Stimulated activated CD8-positive, alpha-beta memory T cell treated with anti-CD3 and anti-CD28 coated beads, Interleukin-7, amount 100 ng/mL, for 4 hours (primary cell): ENCODE measurements at places on chromosomes 12 and 14.

DNA sequence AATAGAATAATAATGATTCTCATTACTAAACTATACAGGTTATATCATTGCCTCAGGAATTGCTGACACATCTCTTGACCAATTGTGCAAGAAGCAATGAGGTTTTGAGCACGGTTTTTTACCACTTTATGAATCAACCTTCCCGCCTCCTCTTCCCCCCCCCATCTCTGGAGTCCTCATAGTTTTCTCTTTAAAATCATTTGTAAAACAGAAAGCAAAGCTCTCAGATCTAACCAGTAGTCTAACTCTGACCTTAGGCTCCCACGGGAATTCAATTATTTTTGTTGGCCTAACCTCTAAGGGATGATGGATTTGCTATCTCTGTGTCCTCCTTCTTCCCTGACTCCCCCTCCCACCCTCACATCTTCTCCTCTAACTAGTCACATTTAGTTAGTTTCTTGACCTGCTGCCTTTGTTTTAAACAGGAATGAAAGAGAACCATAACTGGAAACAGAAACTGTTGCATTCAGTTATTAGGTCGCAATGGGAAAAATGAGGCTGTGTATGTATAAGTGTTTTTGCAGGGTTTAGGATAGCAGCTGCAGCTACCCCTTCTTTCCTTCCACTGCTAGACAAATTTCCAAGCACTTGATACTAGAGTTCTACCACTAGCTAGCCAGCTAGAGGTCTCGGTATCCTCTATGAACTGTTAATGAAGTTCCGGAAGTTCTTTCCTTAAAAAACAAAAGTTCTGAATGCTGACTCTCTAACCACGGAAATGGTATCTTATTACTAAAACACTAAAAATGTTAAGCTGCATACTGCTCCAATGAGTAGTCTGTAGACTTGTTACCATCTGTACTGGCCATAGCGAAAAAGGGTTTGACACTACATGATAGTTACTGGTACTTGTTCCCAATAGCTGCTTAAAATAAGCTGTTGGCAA lies 65.4 kb downstream of the TAOK3 start:
- peak; percentile 16 for DNase-seq

DNA sequence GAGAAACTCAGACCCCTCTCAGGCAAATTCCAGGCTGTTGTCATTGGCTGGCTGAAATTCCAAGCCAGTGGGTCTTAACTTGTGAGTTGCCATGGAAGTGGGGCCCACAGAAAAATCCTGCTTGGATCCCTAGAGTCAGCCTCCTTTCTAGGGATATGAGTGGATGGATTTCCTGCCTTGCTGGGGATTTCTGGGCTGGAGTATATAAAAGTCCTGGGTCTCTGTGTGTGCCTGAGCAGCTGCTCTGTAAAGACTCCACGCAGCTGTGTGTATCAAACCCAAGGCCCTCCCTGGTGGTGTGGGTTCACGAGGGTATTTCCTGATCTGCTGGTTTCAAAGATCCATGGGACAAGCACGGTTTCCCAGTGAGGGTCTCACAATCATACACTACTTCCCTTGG lies 1077.1 kb downstream of the SLC16A7 start:
- no peak for DNase-seq

GRCh38 chr12:12896260-12896659 lies 4.9 kb downstream of the GPRC5A start:
- DNase-seq: no peak

DNA sequence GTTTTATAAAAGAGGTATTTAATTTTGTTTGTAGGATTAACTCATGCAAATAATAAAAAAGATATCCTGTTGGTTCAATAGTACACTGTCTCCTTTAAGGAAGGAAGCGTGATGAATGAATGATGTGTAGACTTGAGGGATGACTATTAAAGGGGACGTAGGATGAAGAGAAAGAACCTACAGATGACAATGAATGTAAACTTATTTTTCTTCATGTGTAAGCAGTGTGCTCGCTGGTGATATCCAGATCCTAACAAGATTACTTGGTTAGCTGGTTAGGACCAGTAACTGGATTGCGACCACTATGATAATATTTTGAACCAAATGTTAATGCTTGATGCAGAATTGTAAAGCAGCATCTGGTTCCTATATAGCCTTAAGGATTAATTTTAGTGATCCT lies 2.6 kb downstream of the ARF6 start:
- no peak for DNase-seq

DNA sequence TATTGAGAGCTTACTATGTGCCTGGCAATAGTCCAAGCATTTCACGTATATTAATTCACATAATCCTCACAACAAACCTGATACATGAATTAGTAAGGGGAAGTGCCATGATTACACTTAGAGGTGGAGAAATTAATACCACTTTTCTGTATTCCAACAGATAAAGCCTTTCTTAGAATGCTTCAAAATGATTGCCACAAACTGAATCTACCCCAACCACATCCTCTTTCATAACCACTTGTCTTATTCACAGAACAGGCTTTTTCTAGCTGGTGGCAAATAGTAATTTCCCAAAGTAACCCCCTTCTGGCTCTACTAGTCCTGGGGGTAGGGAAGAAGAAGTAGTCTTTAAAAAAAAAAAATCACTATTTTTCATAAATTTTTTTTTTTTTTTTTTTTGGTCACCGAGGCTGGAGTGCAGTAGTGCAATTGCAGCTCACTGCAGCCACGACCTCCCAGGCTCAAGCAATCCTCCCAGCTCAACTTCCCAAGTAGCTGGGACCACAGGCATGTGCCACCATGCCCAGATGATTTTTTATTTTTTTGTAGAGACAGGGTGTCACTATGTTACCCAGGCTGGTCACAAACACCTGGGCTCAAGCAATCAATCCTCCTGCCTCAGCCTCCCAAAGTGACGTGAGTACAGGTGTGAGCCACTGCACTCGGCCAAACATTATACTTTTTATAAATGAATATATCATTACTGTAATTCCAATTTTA lies 59.0 kb upstream of the ARID2 start:
- no peak for DNase-seq

GRCh38 chr14:34472706-34473279 lies 10.8 kb upstream of the SPTSSA start:
- no peak for DNase-seq

- DNase-seq: no peak
Observed at GRCh38 chr14:39266525-39266870, 32.8 kb downstream of the MIA2 start.

DNA sequence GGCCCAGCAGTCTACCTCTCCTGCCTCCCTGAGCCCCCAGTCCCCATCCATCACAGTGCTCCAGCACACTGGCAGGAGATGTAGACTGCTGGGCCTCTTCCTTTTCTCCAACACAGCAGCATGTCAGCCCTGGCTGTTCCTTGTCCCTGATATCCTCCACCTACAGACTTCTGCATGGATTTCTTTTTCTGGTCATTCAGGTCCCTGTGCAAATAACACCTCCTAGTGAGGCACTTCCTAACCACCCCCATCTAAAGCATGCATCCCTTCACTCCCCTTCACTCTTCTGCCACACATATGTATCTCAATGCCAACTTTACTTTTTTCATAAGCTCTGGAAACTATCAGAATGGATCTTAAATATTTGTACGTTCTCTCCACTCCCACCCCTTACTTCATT lies 81.5 kb downstream of the SLC24A4 start:
- no peak for DNase-seq

DNA sequence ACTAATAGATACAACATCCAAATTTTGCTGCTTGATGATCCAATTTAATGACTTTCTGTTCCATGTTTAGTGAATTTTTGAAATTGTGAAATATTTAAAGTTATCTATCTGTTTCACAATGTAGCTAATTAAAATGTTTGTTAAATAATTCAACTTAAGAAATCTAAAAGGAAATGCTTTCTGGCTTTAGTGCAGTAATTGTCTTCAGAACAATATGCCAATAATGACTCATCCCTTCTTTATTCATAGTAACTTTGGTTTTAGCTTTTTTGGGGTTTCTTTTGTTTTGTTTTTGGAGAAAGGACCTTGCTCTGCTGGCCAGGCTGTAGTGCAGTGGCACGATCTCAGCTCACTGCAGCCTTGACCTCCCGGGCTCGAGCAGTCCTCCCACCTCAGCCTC lies 479.2 kb upstream of the RGS6 start:
- no peak for DNase-seq

DNA sequence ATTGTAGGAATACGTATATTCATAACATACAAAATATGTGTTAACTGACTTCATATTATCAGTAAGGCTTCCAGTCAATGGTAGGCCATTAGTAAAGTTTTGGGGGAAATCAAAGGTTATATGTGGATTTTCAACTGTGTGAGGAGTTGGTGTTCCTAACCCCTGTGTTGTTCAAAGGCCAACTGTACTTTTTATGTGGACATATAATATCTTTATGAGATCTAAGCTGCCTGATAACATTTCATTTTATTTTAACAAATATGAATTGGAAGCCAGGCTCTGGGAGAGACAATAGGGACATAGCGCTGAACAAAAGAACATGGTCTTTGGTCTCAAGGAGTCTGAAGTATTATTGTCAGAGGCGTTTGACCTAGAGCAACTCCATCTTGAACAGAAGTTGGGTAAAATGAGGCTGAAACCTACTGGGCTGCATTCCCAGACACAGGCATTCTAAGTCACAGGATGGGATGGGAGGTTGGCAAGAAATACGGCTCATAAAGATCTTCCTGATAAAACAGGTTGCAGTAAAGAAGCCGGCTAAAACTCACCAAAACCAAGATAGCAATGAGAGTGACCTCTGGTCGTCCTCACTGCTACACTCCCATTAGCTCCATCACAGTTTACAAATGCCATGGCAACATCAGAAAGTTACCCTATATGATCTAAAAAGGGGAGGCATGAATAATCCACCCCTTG lies 147.2 kb downstream of the KSR2 start:
- DNase-seq: no peak

- no peak for DNase-seq
Observed at GRCh38 chr12:20213723-20214625, 154.4 kb upstream of the PDE3A start.

DNA sequence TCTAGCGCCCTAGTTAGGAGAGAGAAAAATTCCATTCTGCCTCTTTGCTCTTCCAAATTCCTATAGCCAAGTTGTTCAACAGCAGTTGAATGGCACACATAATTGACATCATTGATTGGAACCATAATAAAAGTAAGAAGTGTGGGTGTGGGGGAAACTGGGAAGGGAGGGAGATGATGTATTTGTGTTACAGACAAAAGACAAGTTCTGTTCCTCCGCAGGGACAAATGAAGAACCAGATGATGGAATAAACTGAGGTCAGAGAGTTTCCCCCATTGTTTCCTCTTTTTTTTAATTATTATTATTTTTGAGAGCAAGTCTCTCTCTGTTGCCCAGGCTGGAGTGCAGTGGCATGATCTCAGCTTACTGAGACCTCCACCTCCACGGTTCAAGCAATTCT lies 34.9 kb downstream of the GDF11 start:
- DNase-seq: no peak

DNA sequence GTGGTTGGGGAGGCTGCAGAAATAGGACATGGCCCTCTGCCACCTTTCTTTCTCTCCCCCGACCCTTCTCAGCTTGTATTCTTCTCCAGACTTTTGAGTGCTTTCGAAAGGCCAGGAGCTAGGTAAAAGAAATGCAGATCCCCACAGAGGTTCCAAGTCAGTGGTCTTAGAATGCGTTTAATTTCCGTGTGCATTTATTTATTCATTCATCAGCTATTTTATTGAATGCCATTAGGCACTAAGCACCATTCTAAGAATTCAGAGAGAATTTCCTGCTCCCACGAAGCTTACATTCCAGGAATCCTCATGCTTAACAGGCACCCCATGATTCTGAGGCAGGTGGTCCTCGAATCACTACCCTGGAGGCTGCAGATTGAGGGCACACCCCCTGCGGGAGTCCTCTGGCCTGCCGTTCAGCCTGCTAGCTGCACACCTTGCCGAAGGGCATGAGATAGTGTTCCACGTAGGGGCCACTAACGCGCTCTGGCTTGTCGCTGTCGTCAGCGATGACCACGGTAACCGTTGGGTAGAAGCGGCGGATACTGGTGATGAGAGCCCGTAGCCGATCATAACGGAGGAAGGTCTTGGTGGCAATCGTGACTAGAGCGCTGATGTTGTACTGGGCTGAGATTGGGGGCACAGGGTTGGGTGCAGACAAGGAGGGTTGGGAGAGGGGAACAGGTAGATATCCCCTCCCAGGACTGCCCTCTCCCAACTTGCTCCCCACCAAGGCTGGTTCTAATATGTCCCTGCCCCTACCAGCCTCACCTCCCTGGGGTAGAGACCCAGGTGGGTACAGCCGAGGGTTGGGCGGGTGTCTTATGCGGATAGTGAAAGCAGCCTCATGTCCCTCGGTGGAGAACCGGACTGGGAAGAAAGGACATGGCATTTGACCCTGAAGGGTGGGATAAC lies 4.5 kb downstream of the B4GALNT1 start:
- no peak for DNase-seq

DNA sequence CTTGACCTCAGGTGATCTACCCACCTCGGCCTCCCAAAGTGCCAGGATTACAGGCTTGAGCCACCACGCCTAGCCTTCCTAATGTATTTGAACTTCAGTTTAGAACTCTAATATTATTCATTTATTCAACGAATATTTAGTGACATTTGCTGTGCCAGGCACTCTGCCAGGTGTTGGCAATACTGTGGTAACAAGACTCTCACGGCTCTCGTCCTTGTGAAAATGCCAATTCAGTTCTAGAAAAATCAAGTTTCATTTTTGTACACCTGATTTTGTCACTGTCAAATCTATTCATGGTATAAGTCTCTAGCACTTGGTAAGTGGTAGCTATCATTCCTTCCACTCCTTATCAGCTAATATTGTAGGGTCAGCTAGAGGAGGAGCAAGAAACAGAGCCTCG lies 6.3 kb upstream of the PWP1 start:
- DNase-seq: no peak

- no peak for DNase-seq
Observed at GRCh38 chr12:12153596-12153995, 82.9 kb downstream of the BCL2L14 start.

GRCh38 chr12:124754949-124755800 lies 108.5 kb downstream of the SCARB1 start:
- DNase-seq: no peak

- no peak for DNase-seq
Observed at GRCh38 chr12:1796515-1797010, 23.8 kb upstream of the LRTM2 start.

GRCh38 chr14:94548999-94549985 lies 11.9 kb upstream of the SERPINA4 start:
- peak; percentile 13 for DNase-seq

- no peak for DNase-seq
Observed at GRCh38 chr12:114658002-114658441, 26.0 kb downstream of the TBX3 start.

- peak; percentile 2 for DNase-seq
Observed at GRCh38 chr12:112848972-112849371, 57.4 kb downstream of the RPH3A start.

- DNase-seq: no peak
Observed at GRCh38 chr14:64801800-64802199, 77.9 kb downstream of the SPTB start.
